ENCODE measurements at places on chromosomes 3 and 15.

GRCh38 chr3:98954791-98955604, 53.5 kb upstream of the DCBLD2 start:
- peak; percentile 60 for DNase-seq

DNA sequence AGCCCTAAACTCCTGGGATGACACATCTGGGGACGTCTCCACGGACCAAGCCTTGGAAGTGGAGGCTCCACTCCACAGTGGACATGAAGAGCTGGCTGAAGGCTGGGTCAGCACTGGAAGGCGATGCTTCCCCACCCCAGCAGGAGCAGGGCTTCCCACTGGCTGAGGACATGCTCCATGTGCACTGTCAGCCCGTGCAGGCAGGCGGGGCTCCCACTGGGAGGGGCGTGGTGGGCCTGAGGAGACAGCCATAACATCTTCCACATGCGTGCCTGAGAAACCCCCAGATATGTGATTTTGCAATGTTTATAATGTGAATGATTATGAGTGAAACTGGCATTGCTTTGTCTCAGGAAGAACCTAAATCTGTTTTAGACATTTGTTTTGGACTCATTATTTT, 231.3 kb downstream of the KLF13 start:
- DNase-seq: no peak

DNA sequence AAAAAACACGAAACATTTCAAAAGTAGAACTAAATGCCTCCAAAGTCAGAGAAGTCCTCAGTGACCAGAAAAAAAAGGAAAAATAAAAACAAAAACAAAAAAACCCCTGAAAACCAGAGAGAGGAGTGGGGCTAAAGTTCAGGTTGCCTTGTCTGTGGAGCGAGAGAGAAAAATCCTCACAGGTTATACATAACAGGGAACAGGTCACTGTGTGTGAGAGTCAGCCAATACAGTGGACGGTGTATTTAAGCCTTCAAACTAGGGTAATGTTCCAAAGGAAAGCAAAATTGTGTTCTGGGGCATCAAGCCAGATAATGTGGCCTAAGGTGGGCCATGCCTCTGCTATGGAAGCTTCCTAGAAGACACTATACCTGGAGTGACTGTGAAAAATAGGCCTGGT, 216.1 kb upstream of the SUCLG2 start:
- DNase-seq: no peak

GRCh38 chr3:46897031-46897430, 19.5 kb downstream of the PTH1R start:
- DNase-seq: no peak

GRCh38 chr3:73380735-73381532, 243.8 kb downstream of the PDZRN3 start:
- no peak for DNase-seq

- no peak for DNase-seq
Measured at GRCh38 chr3:113885050-113885449, 46.5 kb downstream of the GRAMD1C start.

DNA sequence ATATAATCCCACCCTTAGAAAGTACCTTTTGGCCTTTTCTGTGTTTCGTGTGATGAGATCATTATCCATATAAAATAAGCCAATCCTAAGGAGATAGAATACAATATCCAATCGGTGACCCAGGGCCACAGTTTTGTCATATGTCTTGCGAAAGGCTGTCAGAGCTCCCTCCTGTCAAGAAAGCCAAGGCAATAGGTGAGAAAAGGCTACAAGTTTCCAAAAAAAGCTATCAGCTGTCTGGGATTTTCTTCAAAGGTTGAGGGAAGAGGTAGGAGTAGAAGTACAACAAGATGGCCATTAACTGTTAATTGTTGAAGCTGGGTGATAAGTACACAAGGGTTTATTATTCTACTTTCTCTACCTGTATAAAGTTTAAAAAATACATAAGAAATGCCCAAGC, 4.0 kb downstream of the PSMD6 start:
- peak; percentile 10 for DNase-seq

- DNase-seq: no peak
Measured at GRCh38 chr3:194373028-194373427, 3.5 kb upstream of the LRRC15 start.

DNA sequence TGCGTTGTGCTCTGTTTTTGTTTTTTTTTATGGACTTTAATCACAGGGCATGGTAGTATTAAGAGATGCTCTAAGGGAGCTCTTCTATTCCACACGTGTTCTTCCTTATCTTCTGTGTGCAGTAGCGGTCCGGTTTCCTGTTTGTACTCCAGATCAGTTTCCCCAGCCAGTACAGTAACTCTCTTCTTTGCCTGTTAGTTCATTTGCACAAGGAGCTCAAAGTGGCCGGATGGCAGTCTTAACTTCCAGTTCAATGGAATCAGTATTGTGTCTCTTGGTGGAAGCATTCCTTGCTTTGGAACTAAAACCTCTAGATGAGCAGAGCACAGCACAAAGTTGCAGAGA, 122.0 kb downstream of the KLF13 start:
- no peak for DNase-seq

GRCh38 chr3:377158-377561, 180.6 kb downstream of the CHL1 start:
- DNase-seq: peak; percentile 75

GRCh38 chr15:47987461-47987860, 133.3 kb upstream of the SLC24A5 start:
- no peak for DNase-seq

DNA sequence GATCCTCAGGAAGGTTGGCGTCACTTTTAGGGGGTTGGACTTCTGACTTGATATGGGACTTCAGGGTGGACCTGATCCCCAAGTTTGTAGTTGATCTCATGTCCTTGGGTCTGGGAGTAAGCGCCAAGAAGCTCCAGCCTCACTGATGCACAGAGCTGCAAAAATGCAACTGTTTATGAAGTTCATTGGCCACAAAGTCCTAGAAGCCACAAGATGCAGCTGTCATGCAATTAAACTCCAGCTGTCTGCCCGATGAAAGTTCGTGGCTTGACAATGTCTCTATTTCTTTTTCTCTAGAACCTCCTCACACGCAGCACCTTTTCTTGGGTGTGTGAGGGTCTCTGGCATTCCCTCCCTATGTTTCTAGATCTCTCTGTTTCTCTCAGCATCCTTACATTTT, 9.2 kb upstream of the ACAN start:
- DNase-seq: no peak

GRCh38 chr3:31710123-31710803, 177.5 kb downstream of the STT3B start:
- no peak for DNase-seq

GRCh38 chr3:12165909-12166308, 7.2 kb upstream of the TIMP4 start:
- DNase-seq: no peak

DNA sequence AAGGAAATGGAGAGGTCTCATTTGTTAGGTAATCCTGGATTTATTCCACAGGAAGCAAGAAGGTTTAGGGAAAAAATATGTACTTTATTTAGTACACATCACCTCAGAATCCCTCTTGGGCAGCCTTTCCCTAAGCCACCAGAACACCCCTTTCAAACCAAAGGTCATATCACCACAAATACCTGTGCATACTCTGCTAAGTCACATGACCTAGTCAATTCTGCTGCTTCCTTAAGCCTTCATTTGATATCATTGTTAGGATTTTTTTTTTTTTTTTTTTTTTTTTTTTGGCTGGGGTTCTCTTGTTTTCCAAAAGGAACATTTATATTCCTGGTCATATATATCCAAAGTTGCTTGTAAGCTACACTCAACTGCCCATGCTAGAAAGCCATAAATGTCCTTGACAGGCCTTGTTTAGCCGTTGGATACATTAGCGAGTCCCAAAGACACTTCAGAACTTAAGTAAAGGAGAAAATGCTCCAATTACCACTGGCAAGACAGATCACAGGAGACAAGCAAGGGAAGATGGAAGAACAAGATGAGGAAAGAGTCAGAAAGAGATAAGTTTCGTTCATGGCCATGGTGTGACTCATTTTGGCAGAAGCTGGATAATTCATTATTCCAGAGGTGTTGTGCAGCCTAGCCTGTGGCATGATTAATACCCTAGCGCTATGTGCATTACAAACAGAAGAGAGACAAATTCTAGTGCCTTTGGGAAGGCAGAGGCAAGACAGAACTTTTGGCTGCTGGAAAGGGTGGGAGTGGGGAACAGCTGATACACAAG, 155.6 kb upstream of the SLC2A2 start:
- peak; percentile 60 for DNase-seq

- no peak for DNase-seq
Measured at GRCh38 chr15:41513506-41514227, at the start of gene LTK. LTK (minus strand) TSS chr15:41513827; CDS start chr15:41513709, 118 bp downstream.

DNA sequence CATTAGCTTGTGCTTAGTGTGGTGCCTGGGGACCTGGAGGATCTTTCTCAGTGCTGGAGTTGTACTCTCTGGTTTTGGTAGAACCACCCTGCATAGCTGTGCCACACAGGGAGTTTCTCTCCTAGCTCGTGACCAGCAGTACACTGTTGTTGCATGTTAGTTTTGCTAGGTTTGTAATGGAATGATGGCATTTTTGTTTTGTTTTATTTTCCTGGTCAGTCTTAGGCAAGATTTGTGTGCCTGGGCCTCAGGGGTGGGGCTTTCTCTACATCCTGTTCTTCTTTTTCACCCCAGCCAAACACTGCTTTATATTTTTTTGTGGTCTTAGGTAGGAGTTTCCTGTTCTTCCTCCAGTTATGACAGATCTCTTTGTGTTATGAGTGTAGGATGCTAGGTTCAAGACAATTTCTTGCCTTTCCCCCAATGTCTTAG, 534.5 kb upstream of the KCNMB2 start:
- DNase-seq: no peak

DNA sequence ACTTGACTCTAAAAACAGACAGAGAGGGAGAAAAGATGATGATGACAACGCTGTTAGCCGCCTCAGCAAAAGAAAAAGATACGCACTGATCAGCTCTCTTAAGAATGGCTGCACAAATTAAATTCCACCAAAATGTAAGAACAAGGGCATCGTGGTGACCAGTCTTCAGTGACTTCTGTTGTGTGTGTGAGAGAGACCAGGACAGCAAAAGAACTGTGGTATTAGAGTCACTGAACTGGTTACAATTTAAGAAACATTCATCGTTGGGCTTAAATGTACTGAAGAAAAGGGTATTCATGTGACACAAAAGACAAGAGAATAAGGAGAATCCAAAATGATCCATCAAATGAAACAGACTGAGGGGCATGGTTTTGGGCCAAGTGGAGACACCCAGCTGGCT, 86.5 kb downstream of the SUCLG2 start:
- DNase-seq: no peak

GRCh38 chr15:70406617-70407335, 309.1 kb upstream of the TLE3 start:
- no peak for DNase-seq

Measured in epithelial cell of esophagus (primary cell).